Activated CD4-positive, alpha-beta T cell treated with anti-CD3 and anti-CD28 coated beads, Interleukin-2, amount 50 U/mL, for 4 hours (primary cell): ENCODE measurements at places on chromosomes 3 and 15.
A peak's percentile ranks its signal among the peaks of the same experiment; 100 is the strongest.

DNA sequence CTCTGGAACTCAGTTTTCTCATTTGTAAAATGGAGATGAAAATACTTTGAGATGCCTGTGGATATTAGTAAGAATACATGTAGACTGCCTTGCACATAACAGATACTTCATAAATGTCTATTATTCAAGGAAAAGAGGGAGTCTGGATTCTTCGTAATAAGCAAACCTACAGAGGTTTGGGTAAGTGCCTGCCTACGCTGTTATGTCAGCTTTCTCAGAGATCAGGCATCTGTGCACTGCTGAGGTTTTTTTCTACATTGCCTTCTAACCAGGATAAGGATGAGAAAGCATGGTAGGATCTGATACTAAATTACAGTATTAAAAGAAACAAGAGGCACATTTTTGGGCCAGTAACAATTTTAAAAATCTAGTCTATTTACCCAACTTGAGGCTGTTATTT, 10.9 kb downstream of the MCTP2 start:
- no peak for DNase-seq

DNA sequence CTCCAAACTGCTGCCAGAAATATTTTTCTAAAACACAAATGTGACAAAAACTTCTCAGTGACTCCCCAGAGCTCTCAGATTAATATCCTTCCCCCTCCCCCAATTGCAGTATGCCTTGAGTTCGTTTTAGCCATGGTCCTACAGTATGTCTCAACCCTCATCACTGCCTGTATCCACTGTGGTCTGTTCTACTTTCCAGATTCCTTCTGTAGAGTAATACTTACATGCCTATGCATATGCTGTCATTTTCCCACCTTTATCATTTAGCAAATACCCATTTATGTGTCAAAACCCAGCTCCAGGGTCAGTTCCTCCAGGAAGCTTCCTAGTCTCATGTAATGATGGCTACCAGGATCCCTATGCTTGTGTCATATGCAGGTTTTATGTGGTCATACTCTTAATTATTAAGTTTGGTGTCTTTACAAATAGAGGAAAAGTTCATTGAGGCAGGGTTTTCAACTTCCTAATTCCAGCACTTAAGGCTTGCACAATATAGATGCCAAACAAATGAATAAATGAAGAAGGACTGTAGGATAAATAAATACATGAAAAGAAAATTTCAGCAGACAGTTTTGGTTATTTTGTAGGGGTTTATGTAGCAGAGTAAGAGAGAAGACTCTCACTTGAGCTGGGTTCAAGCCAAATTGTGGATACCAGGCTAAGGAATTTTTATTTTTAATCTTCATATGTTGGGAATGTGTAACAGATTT, 170.8 kb downstream of the ALCAM start:
- no peak for DNase-seq

- DNase-seq, result no peak
Measured at GRCh38 chr3:60746043-60746638, 505.1 kb downstream of the FHIT start.

- no peak for DNase-seq
Measured at GRCh38 chr15:78075490-78076230, 1.9 kb downstream of the TBC1D2B start.

DNA sequence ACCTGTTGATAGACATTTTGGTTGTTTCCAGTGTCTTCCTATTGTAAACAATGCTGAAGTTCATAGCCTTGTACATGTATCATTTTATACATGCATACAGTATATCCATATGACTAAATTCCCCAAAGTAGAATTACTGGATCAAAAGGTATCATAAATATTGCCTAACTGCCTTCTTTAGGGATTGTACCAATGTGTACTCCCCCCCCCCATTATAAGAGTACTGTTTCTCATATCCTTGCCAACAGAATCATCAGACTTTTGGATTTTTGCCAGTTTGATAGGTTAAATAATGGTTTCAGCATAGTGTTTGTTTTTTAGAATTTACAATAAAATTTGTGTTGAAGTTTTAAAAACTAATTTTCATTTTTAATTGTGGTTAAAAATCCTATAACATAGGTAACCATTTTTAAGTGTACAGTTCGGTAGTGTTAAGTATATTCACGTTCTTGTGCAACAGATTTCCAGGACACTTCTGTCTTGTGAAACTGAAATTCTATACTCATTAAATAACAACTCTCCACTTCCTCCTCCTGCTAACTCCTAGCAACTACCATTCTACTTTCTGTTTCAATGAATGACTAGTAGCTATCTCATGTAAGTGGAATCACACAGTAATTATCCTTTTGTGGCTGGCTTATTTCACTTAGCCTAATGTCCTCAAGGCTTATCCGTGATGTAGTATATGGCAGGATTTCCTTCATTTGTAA, 30.8 kb upstream of the MAP3K13 start:
- no peak for DNase-seq

DNA sequence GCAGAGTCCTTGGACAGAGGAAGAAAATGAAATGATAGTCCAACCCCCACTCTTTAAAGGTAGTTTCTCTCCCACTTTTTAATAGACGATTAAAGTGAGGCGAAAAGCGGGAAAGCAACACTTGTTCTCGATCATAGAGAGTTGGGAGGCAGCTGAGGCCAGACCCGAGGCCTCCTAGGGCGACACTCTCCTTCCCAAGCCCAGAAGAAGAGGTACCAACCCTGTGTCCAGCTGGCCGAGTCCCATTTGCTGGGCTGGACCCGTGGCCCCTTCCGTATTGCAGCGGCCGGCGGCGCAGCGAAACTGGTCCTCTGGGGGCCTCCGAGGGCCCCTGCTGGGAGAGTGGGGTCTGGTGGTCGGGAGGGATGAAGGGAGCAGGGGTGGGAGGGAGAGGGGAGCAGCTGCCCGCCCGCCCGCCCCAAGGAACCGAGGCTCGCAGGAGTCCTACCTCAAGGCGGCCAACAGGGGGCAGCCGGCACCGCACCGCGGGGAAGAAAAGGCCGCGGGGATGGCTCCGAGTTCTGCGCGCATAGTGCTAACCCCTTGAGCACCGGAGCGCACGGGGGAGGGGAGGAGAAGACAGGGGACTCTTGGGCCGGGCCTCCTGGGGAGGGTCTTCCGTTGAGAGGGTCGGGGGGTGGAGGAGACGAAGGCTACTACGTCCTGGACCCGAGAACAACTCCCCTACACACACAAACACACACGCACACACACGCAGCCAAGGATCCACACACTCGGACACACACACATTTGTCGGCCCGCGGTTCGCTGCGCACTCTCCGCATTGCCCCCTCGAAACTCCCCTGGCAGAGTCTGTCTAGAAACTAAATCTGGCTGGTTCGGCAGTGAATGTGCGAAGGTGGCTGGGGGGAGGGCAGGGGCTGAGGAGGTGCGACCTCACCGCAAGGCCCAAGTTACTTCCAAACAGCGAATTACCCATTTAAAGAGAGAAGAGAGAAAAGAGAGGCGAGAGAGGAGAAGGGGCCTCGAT, 2.0 kb downstream of the WNT5A start:
- DNase-seq, result no peak

- DNase-seq, result no peak
Measured at GRCh38 chr3:160069986-160070385, 81.4 kb downstream of the IL12A start.

- DNase-seq, result no peak
Measured at GRCh38 chr3:32410367-32411246, 19.0 kb downstream of the CMTM7 start.

- no peak for DNase-seq
Measured at GRCh38 chr3:193894121-193894863, 241.7 kb upstream of the HES1 start.

DNA sequence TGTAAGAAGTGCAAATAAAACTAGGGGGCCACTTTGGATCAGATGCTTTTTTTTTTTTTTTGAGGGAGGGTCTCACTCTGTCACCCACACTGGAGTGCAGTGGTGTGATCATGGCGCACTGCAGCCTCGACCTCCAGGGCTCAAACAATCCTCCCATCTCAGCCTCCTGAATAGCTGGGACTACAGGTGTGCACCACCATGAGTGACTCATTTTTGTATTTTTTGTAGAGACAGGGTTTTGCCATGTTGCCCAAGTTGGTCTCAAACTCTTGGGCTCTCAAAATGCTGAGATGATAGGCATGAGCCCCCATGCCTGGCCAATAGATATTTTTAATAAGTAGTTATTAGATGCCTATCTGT, 20.8 kb downstream of the CCR1 start:
- DNase-seq, result no peak

DNA sequence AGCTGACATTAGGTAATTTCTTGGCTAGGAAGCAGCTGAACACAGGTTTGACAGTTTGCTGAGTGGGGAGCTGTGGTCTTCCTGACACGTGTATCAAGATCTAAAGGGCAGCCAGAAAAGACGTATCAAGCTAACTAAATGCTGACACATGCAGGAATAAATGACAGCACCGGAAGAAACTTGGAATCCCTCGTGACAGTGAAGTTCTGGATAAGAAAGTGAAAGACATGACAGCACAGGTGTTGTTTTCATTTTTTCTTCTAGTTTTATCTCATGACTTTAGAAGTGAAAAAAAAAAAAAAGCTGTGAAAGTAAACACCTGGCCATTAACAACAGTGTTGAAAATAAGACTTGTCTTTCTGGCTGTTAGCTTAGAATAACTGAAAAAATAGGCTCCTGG, 48.7 kb downstream of the FGF7 start:
- DNase-seq, result no peak

- no peak for DNase-seq
Measured at GRCh38 chr3:112456147-112456546, 43.1 kb downstream of the BTLA start.

- DNase-seq, result no peak
Measured at GRCh38 chr3:140530603-140531002, 147.3 kb upstream of the TRIM42 start.

DNA sequence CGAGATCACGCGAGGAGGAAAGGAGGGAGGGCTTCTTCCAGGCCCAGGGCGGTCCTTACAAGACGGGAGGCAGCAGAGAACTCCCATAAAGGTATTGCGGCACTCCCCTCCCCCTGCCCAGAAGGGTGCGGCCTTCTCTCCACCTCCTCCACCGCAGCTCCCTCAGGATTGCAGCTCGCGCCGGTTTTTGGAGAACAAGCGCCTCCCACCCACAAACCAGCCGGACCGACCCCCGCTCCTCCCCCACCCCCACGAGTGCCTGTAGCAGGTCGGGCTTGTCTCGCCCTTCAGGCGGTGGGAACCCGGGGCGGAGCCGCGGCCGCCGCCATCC, 1.1 kb upstream of the SETD5 start:
- peak; percentile 72 for DNase-seq

DNA sequence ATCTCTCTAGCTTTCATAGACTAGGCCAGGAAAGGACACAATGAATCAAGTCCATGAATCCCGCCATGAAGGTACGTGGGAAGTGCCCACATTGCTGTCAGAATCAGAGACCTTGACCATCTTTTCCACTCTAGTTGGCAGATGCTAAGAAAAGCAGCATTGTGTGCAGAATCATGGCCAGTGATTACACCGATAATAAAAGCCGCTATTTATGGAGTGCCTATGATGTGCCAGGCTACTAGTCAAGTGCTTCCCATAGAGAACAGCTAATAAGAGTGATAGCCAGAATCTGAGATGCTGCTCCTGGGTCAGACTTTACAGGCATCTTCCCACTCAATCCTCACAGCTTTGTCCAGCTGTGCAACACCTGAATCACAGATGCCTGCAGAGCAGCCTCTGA, 13.2 kb upstream of the RPL32 start:
- DNase-seq, result no peak
